ENCODE measurements at places on chromosomes 7 and 10. TPM values are rescaled to one million over a fixed set of nuclear protein-coding genes. Genes with fewer than 3 reads are reported as not detected.

DNA sequence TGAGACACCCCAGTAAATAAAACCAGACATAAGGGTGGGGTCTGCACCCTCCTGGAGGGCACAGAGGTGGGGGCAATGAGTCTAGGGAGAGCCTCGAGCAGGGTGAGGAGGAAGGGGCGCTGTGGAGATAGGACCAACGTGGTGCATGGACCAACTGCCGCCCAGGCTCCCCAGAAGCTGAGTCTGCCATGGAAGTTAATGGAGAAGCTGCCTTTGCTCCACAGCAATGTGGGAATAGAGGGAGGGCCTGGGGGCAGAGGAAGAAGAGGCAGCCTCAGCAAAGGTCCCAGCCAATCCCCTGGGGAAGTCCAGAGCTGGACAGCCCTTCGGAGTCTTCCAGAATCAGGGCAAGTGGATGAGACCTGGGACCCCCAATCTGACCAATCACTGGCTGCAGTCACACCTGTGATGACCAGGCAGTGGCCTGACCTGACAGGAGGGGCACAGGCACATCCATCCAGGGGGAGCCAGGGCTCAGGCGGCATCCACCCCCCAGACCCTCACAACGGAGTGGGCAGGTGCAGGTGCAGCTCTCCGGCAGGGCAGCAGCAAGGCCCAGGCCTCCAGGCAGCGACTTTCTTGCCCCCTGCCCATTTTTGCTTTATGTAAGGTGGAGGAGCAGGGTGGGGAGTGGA is 242.2 kb upstream of the PPP2R2D start:
- no peak overlapping the region for H3K4me3 ChIP-seq
- H3K36me3 ChIP-seq: no peaks in the 10 kb centered on the region
- no peak for DNase-seq
- no peak overlapping the region for H3K27ac ChIP-seq
- H3K27me3 ChIP-seq: peaks cover 5% of the 10 kb centered on the region

GLCCI1 gene
- 8.0 TPM for total RNA-seq

GRCh38 chr7:123343611-123344010 is 143.8 kb upstream of the SLC13A1 start:
- H3K27me3 ChIP-seq: no peaks in the 10 kb centered on the region
- H3K36me3 ChIP-seq: no peaks in the 10 kb centered on the region
- H3K4me3 ChIP-seq: no peak overlapping the region
- no peak for DNase-seq
- H3K4me1 ChIP-seq: no peaks in the 10 kb centered on the region

DNA sequence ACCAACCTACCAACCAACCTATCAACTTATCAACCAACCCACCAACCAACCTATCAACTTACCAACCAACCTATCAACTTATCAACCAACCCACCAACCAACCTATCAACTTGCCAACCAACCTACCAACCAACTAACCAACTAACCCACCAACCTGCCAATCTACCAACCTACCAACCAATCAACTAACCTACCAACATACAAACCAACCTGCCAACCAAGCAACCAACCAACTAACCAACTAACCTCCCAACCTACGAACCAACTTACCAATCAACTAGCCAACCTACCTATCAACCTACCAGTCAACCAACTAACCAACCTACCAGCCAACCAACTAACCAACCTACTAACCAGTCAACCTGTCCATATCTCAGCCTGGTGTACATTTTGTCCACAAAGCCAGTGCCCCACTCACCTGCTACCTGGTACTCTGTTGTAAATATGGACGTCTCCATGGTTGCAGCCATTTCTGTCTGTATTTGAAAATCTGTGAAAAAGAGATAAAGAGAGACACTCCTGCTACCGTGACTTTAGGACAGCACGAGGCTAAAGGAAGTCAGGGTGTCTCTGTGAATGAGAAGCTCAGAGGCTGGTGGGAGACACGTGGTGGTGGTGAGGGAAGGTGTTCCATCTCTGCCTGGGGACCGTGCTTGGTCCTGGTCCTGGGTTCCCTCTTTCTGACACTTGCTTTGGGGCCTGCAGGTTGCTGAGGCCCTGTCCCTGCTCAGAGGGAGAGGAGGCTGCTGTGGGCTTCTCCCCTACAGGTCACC is 41.9 kb upstream of the IL15RA start:
- H3K4me3 ChIP-seq: no peak overlapping the region
- DNase-seq: no peak
- no peaks in the 10 kb centered on the region for H3K36me3 ChIP-seq
- H3K27ac ChIP-seq: no peak overlapping the region

Measured in psoas muscle (tissue), 8 donors.